Epithelial cell of proximal tubule (primary cell): ENCODE measurements at places on chromosomes 2 and 18. TPM values are rescaled to one million over a fixed set of nuclear protein-coding genes. Genes with fewer than 3 reads are reported as not detected.

GRCh38 chr2:118121986-118122524 lies 33.8 kb downstream of the INSIG2 start:
- DNase-seq, result no peak

DNA sequence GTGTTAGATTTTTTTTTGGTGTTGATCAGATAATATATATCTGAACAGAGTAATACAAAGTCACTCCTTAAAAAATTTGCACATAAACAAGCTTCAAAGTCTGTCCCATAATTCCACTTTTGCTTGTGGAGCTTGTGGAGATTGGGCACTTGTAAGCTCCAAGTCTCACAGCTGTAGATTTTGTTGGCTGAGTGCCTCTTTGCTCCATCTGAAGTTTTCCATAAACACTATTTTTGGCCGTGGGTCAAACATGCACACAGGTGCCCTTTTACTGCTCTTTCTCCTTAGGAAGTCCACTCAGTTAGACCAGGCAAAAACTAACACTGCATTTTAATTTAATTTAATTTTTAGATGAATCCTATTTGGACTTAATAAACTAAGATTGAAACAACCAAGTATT lies 3.6 kb upstream of the KCNJ13 start:
- DNase-seq, result no peak

Gene ZNF396
- total RNA-seq, result 0.29 and 0.87 TPM in 2 replicates

Gene GPR75
- total RNA-seq, result 0.52 and 1.5 TPM in 2 replicates
